ENCODE measurements at places on chromosomes 1 and 21.

DNA sequence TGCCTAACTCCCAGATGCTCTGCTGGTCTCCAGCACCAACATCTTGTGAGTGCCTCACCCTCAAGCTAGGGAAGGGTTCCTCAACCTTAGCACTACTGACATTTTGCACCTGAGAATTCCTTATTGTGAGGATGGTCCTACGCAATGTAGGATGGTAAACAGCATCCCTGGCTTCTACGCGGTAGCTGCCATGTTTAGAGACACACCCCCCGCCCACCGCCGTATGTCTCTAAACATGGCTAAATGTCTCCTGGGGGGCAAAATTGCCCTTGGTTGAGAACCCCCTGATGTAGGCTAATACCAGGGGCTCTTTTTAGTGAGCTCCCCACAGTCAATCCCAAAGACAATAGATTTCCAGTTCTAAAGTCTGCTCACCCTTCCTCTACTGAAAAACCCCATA lies 2.5 kb upstream of the MAP7D1 start:
- no peak for DNase-seq

- no peak for DNase-seq
These were observed 12.2 kb upstream of the FASLG start for GRCh38 chr1:172646653-172647052.

- no peak for DNase-seq
These were observed 816 bp downstream of the HYI start for GRCh38 chr1:43452789-43453441.

DNA sequence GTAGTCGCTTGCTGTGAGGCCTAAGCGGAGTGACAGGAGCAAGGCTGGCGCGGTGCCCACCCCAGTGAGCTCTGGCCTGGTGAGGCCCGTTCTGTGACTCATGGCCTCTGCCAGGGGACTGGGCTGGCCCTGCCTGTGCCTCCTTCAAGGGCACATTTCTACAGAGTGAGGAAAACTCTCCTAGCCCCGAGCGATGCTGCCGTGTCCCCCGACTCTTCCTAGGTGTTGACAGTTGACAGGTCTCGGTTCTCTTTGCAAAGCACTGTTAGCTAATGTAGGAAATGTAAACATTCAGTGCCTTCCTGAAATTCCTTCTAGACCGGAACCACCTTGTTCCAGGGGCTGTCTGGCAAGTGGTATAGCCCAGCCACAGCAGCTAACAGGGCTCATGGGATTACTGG lies 43.9 kb downstream of the ABCG1 start:
- no peak for DNase-seq

GRCh38 chr1:220966881-220967611 lies 87.8 kb downstream of the HLX start:
- DNase-seq: no peak
